ENCODE measurements at places on chromosomes 7 and 10. TPM values are rescaled to one million over a fixed set of nuclear protein-coding genes. Genes with fewer than 3 reads are reported as not detected.

DNA sequence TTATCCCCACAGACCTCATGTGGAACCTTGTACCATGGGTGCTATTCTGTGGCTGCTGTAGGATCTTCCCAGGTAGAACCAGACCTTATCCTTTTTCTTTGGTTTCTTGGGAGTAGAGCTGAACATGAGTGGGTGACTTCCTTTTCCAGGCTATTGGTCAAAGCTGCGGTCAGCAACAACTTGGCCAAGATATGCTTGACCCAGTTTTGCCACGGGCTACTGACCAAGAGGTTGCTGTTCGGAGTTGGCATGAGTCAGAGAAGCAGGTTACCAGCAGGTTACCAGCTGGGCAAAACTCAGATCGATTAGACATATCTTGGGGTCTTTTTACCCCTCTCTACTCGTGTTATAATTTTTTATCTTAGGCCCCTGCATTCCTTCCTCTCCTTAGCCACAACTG lies 36.7 kb upstream of the HDAC9 start:
- no peak for DNase-seq

DNA sequence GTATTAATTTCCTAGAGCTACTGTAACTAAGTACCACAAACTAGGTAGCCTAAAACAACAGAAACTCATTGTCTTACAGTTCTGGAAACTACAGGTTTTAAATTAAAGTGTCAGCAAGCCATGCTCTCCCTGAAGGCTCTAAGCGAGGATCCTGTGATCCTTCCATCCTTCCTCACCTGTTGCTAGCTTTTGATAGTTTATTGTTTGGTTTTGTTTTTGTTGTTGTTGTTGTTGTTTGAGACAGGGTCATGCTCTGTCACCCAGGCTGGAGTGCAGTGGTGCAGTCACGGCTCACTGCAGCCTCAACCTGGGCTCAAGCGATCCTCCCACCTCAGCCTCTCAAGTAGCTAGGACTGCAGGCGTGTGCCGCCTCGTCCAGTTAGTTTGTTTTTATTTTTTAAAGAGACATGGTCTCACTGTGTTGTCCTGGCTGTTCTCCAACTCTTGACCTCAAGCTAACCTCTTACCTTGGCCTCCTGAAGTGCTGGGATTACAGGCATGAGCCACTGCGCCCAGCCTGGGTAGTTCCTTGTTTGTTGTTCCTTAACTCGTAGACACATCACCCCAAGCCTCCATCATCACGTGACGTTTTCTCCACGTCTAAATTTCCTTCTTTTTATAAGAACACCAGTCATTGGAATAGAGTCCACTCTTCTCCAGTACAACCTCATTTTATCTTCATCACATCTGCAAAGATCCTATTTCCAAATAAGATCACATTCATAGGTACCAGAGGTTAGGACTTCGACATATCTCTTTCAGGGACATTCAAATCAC lies 109.1 kb downstream of the AKR1D1 start:
- DNase-seq: no peak

GRCh38 chr10:124697837-124698544 lies 46.2 kb downstream of the FAM53B start:
- no peak for DNase-seq

- no peak for DNase-seq
Measured at GRCh38 chr10:51029172-51029641, 45.1 kb upstream of the PRKG1 start.

GRCh38 chr10:12978891-12979290 lies 22.6 kb downstream of the CCDC3 start:
- no peak for DNase-seq

GRCh38 chr10:103589074-103589630 lies 95.6 kb downstream of the NEURL1 start:
- no peak for DNase-seq

GRCh38 chr7:47587351-47587750 lies 5.4 kb upstream of the TNS3 start:
- no peak for DNase-seq

- no peak for DNase-seq
Measured at GRCh38 chr7:107076781-107077698, 32.5 kb downstream of the PRKAR2B start.

- DNase-seq: peak; percentile 67
Measured at GRCh38 chr10:63628526-63629362, 107.5 kb downstream of the REEP3 start.

DNA sequence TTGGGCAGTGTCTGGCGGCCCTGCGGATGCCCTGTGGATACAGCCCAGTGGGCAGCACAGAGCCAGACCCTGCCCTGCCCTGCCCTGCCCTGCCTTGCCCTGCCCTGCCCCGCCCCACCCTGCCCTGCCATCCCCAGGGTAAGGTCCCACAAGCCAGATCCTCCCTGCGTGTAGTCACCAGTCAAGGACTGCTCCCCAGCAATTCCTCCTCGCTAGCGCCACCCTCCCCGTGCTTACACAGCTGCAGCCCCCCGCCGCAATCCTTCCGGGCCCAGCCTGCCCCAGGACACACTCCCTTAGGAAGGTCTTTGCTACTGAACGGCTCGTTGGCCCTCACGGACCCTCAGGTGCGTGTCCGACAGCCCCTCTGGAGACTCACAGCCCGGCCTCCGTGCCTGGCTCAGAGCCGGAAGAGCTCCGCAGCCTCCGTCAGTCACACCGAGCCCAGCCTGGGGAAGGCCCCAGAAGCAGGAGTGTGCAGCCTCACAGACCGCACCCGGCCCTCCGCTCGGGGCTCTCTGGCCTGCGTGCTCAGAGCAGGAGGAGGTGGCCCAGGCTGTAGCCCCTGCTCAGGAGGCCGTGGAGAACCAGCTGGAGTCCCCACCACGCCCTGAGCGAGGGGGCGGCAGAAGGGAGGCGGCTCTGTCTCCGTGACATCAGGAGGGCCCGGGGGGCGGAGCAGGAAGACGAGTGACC lies 68.3 kb downstream of the PWWP2B start:
- no peak for DNase-seq

Gene GALNT17
- total RNA-seq: 58.1 TPM

Measured in prostate gland (tissue), 2 donors.